ENCODE measurements at places on chromosomes 13 and 19.

GRCh38 chr19:34995551-34995950 is 4.6 kb upstream of the GRAMD1A start:
- no peak for DNase-seq

DNA sequence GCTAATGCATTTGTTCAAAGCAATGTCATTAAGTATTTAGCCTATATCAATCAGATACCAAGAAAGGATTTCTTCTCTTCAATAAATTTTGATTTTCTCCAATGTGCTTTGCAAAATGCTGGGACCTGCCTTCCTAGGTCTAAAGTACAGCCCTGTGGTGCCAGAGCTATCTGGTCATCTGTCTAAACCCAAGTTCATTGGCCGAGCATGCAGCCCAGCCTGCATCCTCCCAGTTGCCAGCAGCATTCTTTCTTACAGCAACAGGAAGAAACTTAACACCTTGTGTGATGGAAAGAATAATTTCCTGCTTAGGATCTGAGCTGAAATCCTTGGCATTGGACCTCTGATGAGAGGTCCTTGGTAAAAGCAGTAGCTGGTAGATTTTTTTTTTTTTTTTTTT is 310.0 kb downstream of the RBM26 start:
- no peak for DNase-seq

DNA sequence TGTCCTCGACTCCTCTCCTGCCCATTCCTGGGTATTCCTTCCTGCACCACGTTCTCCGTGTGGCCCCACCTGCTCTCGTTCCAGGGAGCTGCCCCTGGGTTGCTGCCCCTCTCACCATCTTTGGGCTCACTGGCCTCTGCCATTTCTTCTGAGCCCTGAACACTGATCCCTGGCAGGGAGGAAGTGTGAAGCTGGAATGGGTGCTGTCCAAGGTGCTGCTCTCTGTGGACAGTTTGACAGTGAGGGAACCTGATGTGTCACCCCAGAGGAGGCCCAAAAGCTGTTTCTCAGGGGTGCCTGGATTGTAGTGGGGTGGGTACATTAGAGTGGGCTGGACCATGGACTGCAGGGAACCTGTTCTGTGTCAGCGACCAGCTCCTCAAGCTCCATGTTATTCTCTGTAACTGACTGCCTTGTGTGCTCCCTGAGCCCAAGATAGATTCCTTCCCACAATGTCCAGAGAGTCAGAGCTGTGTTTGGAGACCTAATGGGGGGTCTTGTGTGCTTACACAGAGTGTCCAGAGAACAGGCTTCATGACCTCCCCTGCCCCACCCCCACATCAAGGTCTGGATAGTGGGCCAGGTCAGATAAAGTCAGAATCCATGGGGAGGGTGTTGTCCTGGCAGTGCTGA is 7.2 kb upstream of the CEACAM8 start:
- DNase-seq: no peak

GRCh38 chr19:17847538-17848366 is at the start of gene JAK3:
JAK3 (minus strand) TSS chr19:17847982; CDS start chr19:17844417, 3,565 bp downstream.
- peak; percentile 68 for DNase-seq

- no peak for DNase-seq
These were observed 103.9 kb downstream of the DNAJC15 start for GRCh38 chr13:43127103-43127798.

- DNase-seq: no peak
These were observed 20.7 kb downstream of the AKT2 start for GRCh38 chr19:40264314-40265054.

GRCh38 chr19:42498169-42498757 is 30.0 kb downstream of the CEACAM1 start:
- DNase-seq: no peak

DNA sequence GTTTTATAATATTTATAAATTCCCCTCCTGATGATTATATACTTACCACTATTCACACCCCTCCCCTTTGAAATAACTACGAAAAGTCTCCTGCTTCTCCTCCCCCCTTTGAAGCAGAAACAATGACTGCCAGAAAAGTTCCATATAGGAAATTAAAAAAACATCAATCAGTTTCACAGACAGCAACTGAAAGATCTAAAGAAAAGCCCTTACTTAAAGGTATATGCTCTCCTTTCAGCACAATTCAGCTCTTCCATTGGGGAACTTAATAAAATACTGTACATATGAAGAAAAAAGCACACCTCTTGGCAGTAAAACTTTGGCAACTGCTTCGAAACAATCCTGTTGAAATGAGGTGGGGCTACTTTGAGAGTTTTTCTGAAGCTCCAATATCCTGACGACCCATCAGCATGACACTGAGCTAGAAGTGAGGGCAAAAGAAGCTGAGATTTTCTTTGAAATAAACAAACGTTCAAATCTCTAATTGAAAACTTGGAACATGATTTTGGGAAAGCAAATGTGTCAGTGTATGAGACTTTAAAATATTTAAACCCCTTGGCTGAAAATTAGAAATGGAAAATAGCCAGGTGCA is 147.6 kb upstream of the RXFP2 start:
- DNase-seq: no peak

DNA sequence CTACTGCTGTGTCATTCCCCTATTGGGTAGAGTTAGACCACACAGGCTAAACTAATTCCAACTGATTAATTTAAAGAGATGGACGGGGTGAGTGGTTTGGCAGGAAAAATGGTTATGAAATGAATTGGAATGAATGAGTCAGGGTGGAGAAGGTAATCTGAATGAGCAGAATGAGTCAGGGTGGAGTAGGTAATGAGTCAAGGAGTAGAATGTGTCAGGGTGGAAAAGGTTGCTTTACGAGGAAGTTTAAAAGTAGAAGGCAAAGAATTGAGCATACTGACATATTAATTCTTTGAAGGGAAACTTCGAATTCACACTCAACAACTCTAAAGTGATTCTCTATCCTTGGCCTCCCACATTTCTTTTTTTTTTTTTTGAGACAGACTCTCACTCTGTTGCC is 12.7 kb upstream of the ZNF121 start:
- no peak for DNase-seq
